ENCODE measurements at places on chromosomes 12 and 14.

GRCh38 chr12:87779016-87779415 is 250.2 kb downstream of the C12orf50 start:
- no peak for DNase-seq

DNA sequence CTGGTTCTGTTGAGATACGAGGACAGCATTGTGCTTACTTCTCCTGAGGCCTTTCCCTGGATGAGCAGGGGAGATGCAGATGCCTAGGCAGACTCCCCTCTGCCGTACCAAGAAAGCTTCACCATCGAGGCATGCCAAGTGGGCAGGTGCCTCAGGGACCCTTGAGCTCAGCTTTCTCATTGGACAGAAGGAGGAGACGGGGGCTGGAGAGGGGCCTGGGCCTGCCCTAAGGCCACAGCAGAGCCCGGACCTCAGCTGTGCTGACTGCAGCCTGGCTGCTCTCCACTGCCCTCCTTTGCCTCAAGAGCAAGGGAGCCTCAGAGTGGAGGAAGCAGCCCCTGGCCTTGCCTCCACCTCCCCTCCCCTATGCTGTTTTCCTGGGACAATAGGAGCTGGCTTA is 23.4 kb downstream of the SERPINA1 start:
- no peak for DNase-seq

- DNase-seq = no peak
Observed at GRCh38 chr14:59474172-59474571, 9.0 kb upstream of the GPR135 start.

- DNase-seq = no peak
Observed at GRCh38 chr14:64278458-64278857, 15.7 kb downstream of the ESR2 start.

GRCh38 chr14:36214476-36215216 is 38.1 kb upstream of the PTCSC3 start:
- DNase-seq = no peak

GRCh38 chr12:2265461-2266167 is 212.8 kb downstream of the CACNA1C start:
- no peak for DNase-seq

- DNase-seq = no peak
Observed at GRCh38 chr12:48029491-48030172, 25.4 kb upstream of the COL2A1 start.

- DNase-seq = no peak
Observed at GRCh38 chr14:42110167-42110566, 503.5 kb downstream of the LRFN5 start.

DNA sequence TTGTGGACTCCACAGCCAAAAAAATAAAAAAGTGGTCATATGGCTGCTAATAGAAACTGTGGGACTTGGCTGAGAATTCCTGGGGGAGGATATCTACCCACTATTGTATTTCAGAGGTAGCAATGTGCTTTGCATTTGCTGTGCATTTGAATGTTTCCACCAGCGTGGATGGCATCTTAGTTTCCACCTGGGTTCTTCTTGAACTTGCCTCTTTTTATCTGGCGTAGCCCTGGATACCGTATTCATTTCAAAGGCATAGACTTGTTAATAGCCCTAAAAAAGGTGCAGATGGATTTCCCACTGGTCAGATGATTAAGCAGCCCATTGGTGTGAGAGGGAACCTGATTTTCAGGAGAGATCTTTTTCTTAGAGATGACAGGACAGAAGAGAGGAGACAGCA is 1.9 kb upstream of the MYF5 start:
- DNase-seq = no peak

- DNase-seq = no peak
Observed at GRCh38 chr14:39755269-39755878, 323.1 kb upstream of the FBXO33 start.

DNA sequence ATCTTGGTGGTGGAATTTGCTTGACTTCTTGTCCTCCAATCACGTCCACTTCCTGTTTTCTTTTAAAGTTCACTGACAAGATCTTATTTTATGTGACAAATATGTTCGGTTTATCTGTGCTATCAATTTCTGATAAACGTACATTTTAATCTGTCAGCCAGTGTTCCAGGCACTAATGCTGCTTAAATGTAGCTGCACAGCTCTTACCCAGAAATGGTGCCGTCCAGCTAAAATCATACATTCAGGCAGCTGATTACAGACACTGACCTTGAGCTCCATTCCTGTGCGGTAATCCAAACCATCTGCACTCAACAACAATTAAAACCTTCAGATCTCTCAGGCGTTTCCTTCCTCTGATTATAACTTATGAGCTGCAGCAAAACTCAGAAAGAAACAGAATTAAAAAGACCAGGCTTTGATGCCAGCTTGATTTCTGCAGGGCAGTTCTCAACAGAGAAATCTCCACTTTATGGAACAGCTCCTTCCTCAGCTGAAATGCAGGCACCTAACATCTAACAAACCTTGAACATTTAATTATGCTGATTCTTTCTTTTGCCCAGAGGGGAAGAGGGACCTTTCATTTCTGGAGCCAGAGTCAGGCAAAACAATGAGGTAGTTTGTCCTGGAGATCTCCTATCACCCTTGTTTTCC is 26.4 kb upstream of the RASSF3 start:
- no peak for DNase-seq

GRCh38 chr12:122825773-122826724 is 9.2 kb upstream of the HIP1R start:
- DNase-seq = no peak

DNA sequence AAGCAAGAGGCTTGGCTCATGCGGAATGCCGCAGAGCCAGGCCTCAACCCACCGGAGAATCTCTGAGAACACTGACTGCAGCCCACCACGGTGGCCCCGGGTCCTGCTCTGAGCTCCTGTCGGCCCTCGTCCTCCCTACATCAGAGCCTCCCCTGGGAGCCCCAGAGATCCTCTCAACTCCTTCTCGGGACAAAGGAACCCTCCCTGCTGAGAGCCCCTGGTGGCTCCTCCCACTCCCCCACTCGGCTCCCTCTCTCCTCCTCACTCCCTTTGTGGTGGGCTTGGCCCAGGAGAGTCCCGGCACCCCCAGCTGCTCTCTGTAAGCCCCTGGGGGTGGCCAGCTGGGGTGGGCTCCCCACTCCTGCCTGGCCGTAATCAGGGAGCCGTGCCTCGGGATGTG is 11.1 kb upstream of the INF2 start:
- no peak for DNase-seq

- no peak for DNase-seq
Observed at GRCh38 chr12:51270067-51270950, at the start of gene SMAGP. Gene SMAGP, minus strand, starts transcription at chr12:51270415. Its CDS starts 1,137 bp downstream, at chr12:51269278.

DNA sequence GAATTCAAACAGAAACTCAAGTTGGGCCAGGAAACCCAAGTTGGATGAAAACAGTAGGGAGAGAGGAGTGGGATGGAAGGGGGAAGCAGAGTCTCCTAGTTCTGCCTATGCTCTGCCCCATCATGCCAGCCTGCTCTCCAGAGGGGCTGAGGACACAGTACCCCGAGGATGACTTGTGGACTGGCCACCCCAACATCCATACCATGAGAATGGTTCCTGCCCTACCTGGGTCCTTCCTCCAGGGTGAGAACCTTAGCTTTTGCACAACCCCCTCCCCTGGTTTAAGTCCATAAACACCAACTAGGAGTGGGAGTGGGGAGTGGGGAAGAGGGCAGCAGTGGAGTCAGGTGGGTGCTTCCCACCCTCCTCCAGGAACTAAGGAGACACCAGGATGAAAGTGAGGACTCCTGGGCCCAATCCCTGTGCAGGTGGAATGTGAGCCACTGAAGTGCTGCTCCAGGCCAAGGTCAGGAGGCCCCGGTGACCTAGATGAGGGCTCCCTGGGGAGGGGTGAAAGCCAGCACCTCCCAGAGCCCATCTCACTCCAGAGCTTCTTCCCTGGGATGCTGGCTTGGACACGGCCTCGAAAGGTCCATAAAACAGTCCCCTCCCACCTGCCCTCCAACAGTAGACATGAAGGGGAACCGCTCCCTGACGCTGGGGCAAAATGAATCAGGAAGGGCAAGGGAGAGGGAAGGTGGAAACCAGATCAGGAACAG is 6.6 kb downstream of the ZNF385A start:
- DNase-seq = no peak

DNA sequence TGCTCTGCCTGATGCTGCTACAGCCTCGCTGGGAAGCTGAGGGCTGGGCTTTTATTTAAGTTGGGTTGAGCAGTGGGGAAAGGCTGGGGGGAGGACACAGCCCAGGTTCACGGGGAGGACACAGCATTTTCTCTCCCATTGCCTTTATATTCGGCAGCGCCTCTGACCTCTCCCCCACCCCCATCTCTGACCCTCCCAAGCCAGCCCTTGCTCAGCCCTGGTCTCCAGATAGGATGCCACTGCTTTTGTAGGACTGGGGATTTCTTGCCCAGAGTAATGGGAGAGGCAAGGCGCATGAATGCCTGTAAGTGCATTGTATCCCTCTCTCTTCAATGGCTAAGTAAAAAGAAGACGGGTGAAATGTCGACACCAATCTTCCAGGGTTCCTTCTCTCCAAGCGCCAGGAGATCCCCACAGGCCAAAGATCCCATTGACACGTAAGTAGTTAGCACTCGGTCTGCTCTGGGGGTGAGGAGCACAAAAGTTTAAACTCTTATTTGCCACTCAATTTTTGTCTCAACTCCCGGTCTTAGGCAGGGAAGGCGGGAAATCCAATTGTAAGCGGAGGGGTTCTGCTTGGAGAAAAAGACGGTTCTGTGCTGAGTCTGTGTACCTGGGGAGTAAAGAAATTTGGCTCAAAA is 4.6 kb downstream of the HOXC4 start:
- no peak for DNase-seq

GRCh38 chr12:46219877-46220655 is 48.8 kb downstream of the SLC38A1 start:
- no peak for DNase-seq

DNA sequence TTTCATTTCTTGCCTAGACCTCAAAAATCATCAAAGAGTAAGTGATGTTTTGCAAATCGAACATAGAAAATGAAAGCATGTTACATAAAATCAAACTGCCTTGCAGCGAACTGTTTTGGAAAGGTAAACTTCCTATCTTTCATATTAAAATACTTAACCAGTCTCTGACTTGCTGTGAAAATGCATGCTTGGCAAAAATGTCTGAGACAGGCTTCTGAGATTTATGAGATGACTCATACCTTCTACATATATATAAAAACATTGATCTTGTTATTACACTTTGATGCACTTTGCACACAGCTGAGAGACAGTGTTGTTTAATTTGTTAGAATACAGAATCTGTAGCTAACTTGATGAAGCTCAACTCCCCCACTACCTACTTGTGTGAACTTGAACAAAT is 179.1 kb downstream of the KITLG start:
- DNase-seq = no peak

DNA sequence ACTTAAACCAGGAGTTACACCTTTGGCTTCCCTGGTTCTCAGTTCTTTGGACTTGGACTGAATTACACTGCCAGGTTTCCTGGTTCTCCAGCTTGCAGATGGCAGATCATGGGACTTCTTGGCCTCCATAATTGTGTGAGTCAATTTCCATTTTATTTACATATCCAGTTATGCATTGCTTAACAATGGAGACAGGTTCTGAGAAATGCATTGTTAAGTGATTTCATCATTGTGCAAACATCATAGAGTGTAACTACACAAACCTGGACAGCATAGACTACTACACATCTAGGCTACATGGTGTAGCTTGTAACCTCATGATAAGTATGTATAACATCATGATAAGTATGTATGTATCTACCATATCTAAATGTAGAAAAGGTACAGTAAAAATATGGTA is 276.1 kb upstream of the BTG1 start:
- DNase-seq = no peak

DNA sequence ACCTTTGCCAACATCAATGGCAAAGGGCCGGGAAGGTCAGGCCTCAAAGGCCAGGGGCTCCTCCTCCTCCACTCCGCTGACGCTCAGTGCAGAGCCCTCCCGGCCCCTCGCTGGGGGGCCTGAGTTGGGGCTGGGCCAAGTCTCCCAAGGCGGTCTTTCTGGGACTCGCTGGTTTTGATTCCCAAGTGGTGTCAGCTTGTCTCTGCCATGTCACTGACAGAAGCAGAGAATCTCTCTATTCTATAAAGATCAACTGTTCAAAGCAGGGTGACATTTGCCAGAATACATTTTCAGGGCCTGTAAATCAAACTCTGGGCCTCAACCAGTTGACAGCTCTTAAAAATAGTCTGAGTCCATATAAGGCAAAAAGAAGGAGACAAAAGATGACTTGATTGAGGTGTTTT is 75.9 kb downstream of the CCDC88C start:
- no peak for DNase-seq

- DNase-seq = no peak
Observed at GRCh38 chr12:90706036-90706435, 248.9 kb downstream of the CCER1 start.

- DNase-seq = no peak
Observed at GRCh38 chr12:129215556-129215955, 362.3 kb downstream of the GLT1D1 start.

GRCh38 chr14:57875296-57875695 is 9.4 kb upstream of the SLC35F4 start:
- DNase-seq = no peak

- DNase-seq = no peak
Observed at GRCh38 chr14:96852823-96853422, 55.7 kb downstream of the VRK1 start.

DNA sequence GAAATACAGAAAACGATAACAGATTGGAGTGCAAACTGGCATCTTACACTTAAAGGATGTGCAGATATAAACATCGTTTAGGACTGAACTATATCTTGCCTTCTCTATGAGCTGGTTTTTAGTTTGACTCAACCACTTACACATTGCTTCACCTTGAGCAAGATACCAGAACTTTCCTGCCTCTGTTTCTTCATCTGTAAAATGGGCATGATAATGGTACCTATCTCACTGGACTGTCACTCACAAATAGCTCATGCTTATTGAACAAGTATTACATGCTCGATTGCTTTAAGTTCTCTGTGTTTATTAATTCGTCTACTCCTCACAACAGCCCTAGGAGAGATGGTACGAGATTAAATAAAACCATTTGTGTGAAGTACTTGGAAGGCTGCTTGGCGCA is 7.7 kb downstream of the FZD10 start:
- no peak for DNase-seq

DNA sequence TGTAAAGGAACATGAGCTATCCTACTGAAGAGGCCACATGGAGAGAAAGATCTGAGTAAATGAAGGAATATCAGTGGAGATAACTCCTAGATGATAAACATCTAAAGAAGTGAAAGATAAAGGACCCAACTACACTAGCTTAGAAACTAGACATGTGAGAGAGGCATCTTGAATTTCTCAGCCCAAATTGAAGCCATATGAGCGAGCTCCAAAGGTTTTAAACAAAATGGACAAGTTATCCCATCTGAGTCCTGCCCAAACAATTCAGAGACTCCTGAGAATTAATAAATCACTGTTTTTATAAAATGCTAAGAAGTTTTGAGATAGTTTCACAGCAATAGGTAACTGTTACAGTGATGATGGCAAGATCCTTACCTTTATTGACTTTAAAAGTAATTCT is 438.9 kb downstream of the NAV3 start:
- DNase-seq = no peak

- no peak for DNase-seq
Observed at GRCh38 chr12:57477710-57478681, 1.7 kb downstream of the ARHGAP9 start.

DNA sequence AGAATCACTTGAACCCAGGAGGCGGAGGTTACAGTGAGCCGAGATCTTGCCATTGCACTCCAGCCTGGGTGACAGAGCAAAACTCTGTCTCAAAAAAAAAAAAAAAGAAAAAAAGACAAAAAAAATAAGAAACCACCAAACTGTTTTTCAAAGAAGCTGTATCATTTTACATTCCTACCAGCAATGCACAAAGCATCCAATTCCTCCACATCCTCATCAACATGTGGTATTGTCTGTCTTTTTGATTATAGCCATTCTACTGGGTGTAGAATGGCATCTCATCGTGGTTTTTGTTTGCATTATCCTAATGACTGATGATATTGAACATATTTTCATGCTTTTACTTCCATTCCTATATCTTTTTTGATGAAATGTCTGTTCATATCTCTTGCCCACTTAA is 36.2 kb upstream of the GNG2 start:
- DNase-seq = no peak

Measured in GOT3 (cell line).